ENCODE measurements at places on chromosomes 5 and 9. TPM values are rescaled to one million over a fixed set of nuclear protein-coding genes. Genes with fewer than 3 reads are reported as not detected.

DNA sequence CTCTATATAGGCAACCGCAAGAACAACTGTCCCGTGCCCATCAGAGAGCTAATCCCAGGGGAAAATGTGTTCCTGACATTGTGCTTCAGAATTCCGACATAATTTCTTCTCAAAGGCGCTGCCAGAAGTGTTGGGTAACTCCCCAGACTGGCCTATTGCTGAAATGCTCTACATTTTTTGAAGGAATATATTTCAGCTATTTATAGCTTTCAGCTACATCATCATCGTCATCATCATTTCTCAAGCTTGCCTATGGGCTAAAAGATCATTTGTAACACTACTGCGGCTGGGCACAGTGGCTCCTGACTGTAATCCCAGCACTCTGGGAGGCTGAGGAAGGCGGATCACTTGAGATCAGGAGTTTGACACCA lies 49.7 kb downstream of the MYO10 start:
- DNase-seq = no peak

DNA sequence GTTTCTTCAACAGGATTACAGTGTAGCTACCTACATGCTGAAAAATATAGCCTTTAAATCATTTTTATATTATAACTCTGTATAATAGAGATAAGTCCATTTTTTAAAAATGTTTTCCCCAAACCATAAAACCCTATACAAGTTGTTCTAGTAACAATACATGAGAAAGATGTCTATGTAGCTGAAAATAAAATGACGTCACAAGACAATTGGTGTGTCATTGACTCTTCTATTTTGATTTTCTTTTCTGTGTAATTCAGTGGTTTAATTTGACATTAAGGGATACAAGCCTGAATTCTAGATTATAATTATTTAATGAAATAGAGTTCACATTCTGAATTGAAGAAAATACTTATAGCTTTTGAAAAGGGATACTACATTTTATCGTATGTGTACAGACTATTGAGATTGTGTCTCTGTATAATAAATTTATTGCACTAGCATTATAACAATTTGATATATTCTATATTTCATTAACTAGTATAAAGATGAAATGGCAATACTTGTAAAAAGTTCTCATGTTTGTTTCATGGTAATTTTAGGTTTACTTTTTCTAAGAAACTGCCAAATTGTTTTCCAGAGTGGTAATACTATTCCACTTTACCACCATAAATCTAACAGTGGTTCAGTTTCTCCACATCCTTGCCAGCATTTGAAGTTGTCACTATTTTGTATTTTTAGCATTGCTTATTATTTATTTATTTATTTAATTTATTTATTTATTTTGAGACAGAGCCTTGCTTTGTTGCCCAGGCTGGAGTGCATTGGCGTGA lies 18.7 kb downstream of the ANXA1 start:
- no peak for DNase-seq

Gene HSPB3
- 0.46 TPM for total RNA-seq

Gene UNC5A
- total RNA-seq = 0.14 TPM

GRCh38 chr5:14687023-14687665 lies 22.6 kb downstream of the OTULIN start:
- no peak for DNase-seq

Gene MYMK
- total RNA-seq = not detected

Gene SHISAL2B
- total RNA-seq = not detected

Gene ZDHHC11B
- total RNA-seq = 14.5 TPM

GRCh38 chr9:13728917-13729811 lies 449.7 kb upstream of the MPDZ start:
- peak; percentile 11 for DNase-seq

DNA sequence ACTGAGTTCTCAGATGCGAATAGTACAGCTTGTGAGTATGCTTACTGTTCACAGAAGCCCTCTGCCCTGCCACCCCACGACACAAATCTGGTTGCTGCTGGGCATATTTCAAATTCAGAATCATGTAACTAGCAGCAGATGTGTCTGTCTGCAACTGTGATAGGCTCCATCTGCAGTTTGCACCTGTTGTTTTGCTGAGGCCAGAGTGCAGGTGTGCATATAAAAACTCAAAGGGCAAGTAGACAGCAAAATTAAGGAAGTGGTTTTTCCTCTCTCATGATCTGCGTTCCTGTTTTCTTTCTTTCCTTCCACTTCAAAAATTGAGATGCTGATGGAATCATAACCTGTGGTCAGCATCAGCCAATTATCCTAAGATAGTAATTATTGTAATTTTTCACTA lies 1000.5 kb downstream of the PTPRD start:
- no peak for DNase-seq

Gene TMEM232
- total RNA-seq = 4.1 TPM

Gene INSL6
- not detected for total RNA-seq

DNA sequence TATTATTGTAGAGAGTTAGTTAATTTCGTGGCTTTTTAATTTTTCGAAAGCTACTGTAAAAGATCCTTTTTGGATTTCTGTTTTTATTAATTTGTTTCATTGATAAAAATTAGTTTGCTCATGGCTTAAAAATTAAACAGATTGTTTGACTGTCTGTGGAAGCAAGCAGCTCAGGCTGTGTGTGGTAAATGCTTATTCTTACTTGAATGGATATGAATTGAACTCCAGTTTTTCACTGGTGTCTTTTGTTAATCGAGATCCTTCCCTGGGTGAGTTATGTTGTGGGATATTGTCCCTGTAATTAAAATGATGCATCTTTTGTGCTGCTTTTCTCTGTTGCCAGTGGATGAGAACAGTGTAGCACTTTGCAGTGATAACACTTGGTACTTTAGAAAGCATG lies 75.3 kb downstream of the PIK3R1 start:
- DNase-seq = no peak

Gene FOXD4L3
- total RNA-seq = not detected

- DNase-seq = peak; percentile 12
Measured at GRCh38 chr9:116154976-116155697, 1.5 kb downstream of the PAPPA start.

GRCh38 chr9:94656200-94656599 lies 16.9 kb upstream of the FBP1 start:
- no peak for DNase-seq

- no peak for DNase-seq
Measured at GRCh38 chr9:120609636-120610035, 29.7 kb upstream of the CDK5RAP2 start.

DNA sequence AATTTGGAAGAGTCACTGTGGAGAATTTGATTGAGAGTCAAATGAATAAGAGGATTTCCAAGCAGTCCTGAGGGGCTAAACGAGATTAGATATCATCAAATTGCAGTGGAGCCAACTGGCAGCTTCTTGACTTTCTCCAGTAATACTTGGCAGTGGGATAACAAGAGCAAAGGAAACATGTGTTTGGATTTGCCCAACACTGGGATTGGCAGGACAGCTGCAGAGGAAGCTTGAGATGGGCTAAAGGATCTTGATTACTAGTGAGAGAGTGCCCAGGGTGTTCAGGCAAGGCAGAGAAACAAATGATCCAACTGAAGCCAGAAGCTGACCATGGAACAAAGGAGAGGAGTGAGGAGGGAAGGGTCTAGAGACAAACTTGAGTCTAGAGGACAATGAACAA lies 356.0 kb upstream of the ISL1 start:
- no peak for DNase-seq

- no peak for DNase-seq
Measured at GRCh38 chr9:108282872-108283271, 572.9 kb downstream of the ACTL7B start.
